ENCODE measurements at places on chromosomes 2 and 18.

DNA sequence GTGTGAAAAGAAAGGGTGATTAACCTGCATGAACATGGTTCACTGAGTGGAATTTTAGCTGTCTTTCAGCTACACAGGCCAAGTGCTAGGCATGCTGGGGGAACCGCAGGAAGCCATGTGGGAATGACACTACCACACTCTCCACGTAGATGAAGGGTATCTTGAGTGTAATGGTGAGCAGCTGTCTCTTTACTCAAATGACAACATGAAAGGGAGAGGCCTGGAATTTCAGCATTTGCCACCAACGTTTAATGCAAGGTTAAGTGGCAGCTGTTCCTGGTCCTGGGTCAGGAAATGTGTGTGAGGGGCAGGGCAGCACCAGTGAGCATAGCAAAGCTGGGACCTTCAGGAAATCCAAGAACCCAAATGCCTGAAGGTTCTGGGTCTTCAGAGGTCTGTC is 588.4 kb downstream of the SLC4A3 start:
- DNase-seq, result no peak

- DNase-seq, result no peak
Observed at GRCh38 chr2:75087736-75088135, 111.6 kb downstream of the TACR1 start.

GRCh38 chr2:121478996-121479745 is 51.5 kb upstream of the RNU4ATAC start:
- no peak for DNase-seq

- no peak for DNase-seq
Observed at GRCh38 chr18:13357289-13357688, 138.7 kb downstream of the LDLRAD4 start.

GRCh38 chr2:171852366-171852888 is 41.6 kb downstream of the SLC25A12 start:
- no peak for DNase-seq

GRCh38 chr2:134320930-134321329 is 67.1 kb downstream of the MGAT5 start:
- no peak for DNase-seq

DNA sequence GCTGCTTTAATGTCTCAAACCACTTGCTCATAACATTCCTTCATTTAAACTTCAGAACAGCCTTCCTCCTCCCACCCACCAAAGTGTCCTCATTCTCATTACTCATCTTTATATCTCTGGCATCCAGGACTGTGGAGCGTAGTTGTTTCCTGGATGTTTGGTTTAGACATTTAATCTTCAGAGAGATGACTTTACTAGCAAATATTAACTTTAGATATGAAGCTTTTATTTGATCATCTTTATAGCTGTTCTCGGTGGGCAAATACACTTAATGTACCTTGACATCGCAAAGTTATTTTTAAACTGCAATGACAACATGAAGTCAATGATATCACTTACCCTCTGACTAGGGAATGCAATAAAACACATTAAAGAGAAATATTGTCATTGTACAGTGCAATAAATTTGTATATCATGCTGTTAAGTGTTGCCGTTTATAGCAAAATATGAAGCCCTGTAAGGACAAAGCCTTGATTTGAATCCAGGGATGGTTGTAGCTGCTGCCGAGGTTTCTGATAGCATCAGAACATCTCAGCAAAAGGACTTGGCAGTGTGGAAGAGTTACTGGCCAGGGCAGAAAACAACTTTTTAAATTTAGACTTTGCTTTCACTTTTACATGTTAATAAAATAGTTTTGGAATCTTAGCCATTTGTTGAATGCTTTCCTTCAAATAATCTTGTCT is 4.6 kb upstream of the LAMA3 start:
- DNase-seq, result peak; percentile 50

DNA sequence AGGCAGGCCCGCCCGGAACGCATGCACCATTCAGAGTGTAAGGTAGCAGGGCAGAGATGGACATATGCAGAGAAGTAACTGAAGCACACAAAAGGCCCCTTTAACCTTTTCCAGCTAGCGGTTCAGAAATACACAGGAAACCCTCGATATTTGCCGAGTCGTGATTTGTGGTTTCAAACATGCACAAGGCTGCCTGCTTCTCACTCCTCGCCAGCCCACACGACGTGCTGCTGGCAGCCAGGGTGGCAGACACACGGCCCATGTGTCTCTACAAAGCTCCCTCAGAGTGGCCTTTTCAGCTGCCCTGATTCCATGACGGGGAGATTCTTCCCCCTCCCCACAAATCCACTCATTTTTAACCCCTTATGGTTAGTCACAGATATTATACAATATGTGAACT is 23.6 kb downstream of the ZBTB7C start:
- DNase-seq, result no peak

- no peak for DNase-seq
Observed at GRCh38 chr2:44918095-44918775, 23.3 kb upstream of the SIX3 start.

GRCh38 chr2:229454934-229455631 is 184.0 kb upstream of the PID1 start:
- DNase-seq, result no peak

DNA sequence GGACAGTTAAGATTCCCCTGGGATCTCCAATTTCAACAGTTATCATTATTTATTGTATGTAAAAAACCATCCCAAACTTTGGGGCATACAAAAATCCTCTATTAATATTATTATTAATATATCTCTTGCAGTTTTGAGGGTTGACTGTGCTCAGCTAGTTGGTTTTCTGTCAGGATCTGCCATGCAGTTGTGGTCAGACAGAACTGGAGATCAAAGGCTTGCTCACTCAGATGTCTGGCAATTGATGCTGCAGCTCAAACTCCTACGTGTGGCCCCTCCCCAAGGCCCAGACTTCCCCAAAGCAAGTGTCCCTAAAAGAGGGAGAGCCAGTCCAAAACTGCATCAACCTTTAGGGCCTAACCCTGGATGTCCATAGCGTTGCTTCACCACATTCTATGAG is 204.7 kb downstream of the TTC32 start:
- no peak for DNase-seq

DNA sequence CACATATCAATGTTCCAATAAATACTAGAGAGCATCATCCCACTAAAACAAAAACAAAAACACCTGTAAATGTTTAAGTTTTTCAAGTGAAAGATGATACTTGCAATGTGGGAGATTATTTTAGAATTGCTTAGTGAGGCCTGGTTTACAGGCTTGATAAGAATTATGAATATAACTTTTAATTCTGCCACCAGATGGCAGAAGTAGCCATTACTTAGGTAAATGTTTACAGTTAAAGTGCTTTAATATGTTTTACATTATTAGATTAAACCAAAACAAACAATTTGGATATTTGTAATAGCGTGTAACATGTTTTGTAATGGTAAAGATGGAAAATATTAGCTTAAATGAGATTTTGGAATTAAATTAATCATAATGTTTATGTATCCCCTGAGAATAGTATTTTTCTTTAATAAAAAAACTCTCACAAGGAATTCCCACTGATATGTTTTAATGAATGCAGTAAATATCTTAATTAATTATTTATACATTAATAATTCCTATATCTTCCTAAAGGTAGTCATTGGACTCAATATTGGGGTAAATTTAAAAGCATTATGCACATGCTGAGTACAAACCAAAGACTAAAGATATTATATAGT is 522.0 kb downstream of the SPAG16 start:
- peak; percentile 21 for DNase-seq

GRCh38 chr2:29749843-29750242 is 171.5 kb downstream of the ALK start:
- DNase-seq, result no peak

DNA sequence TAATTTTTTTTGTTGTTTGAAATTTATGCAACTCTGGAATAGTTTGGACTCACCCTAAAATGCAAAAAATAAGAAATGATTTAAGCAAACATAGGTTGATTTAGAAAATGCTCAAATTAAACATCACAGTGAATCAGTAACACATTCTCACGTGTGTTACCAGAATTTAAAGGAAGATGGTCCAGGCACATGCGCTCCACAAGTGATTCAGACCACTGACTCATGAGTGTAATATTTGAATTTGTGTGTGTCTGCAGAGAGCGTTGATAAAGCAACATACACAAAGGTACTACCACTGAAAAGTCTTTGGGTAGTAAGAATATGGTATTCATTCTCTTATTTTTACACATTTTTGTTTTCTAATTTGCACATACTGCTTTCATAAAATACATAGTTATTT is 7.9 kb downstream of the SS18 start:
- no peak for DNase-seq

GRCh38 chr2:167406558-167406957 is 518.3 kb downstream of the XIRP2 start:
- no peak for DNase-seq

DNA sequence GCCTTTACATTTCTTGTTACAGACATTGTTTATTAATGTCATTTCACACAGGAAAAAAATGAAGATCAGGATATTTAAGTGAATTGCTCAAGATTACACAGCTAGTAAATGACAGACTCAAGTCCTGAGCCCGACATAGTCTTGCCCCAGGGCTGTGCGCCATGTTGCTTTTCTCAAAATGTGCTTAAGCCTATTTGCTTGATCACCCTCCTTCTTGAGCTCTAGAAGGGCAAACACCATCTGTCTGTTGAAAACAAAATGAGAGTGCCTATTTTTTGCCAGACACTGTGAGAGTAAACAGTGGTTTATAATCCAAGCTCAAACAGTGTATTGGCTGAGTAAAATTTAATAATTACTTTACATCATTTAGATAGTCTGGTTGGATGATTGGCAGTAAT is 34.8 kb upstream of the HNMT start:
- no peak for DNase-seq
